ENCODE measurements at places on chromosomes 12 and 14.

- DNase-seq = no peak
Measured at GRCh38 chr12:100381379-100381778, 24.5 kb downstream of the SLC17A8 start.

DNA sequence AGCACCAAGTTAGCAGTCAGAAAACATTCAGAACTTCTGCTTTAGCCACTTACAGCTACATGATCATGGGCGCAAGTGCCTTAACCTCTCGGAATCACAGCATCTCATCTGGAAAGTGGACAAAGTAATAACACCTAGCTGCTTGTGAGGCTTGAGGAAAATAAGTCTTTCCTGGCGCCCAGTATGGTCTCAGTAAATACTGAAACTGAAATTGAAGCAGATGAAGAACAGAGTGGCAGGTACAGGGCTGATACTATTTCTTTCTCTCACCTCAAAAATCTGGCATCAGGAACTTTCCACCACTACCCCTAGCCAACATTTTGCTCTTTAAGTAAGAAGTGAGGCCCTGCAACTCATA lies 129.7 kb upstream of the FUT8 start:
- DNase-seq = no peak

GRCh38 chr14:93496856-93497741 lies 66.4 kb downstream of the UNC79 start:
- DNase-seq = no peak

GRCh38 chr12:23851602-23852001 lies 97.9 kb downstream of the SOX5 start:
- no peak for DNase-seq

GRCh38 chr14:99093532-99094517 lies 178.2 kb downstream of the BCL11B start:
- no peak for DNase-seq

DNA sequence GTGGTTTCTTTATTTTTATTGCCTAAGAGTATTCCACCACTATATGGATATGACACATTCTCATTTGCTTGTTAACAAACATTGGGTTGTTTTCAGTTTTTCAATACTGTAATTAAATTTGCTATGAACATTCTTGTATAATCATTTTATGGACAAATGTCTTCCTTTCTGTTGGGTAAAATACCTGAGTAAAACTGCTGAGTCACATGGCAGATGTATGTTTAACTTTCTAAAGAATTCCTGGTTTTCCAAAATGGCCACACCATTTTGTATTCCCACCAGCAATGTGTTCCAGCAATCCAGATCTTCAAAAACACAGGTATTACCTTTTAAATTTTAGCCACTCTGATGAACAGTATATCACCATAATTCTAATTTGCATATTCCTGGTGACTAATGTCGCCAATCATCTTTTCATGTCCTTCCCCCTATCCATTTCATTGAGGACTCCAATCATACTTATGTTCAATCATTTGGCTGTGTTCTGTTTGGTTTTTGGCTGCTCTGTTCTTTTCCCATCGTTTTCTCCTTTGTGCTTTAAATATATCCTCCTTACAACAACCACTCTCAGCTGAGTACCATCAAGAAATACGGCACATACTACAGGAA lies 36.0 kb downstream of the CDK17 start:
- DNase-seq = no peak

DNA sequence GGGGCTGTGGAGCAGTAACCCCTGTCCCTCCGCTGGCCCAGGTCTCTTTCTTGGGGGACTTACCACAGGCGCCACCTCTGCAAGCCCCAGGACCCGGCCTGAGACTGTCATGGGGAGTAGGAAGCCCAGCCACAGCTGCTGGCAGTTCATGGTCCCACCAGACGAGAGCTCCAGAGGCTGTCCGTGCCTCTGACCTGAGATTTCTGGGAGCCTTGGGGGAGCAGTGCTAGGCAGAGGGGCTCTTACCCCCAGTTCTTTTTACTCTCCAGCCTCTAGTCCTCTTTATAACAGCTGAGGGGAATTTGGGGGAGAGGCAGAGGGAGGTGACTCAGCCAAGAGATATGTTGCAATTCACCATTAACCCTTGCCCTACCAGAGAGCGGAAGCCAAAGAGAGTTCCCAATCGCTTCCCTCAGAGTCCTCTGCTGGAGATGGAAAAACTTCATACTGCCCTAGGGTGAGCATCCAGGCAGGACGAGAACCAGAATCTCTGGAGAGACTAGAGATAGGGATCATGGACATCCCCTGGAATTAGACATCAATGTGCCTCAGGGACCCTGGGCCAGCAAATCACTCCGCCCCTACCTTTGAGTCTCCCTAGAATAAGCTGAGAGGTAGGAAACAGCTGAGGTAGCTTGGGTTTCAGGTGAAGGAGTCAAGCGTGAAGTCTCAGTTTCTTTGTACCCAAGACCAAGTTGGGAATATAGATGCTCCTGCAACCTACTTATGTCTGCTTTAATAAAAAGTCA lies at the start of gene MMP19:
MMP19 (minus strand) TSS at position 256 of the 749 bp plus-strand sequence; CDS start at position 150, 106 bp downstream.
- DNase-seq = no peak

Data from HAP-1 (cell line).